ENCODE measurements at places on chromosomes 7 and 10.
A peak's percentile ranks its signal among the peaks of the same experiment; 100 is the strongest.

DNA sequence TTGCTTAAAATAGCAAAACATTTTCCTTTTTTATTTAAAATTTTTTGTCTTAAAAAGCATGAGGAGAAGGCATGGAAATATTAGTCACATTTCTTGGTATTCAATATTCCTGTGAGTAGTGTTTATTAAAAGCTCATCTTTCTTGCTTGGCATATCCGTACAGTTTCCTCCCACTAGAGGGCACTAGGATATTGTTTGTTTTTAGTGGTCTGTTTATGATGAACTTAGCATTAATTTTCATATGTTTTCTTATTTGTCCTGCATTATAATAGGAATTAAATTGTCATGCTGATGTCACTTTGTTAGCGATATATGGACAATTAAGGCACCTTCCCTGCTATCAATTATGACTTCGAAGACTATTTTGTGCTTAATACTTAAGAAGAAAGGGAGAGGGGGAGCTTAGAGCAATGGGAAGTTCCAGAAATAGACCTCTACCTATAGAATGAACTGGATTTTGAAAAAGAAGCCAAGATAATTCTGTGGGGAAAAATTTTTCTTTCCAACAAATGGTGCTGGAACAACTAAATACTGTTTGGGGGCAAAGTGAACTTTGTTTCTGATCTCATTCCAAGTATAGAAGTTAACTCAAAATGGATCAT, 91.0 kb upstream of the STRIP2 start:
- no peak for DNase-seq

DNA sequence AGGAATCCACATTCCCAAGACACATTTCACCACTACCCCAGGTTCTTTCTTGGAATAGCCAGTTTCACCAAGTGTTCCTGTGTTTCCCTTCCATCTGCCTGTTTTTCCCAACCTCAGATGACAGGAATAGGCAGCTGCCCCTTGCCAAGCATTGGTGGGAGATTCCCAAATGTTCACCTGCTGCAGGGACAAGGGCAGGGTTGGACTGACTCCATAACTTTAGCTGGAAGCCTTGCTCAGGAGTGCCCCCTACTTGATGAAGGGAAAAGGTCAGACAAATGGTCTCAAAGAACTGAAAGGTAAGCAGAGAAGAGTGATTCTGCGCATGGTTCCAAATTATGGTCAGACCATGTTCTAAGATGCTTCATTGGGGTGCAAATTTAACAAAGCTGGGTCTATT, 45.1 kb upstream of the LYZL1 start:
- DNase-seq: no peak

GRCh38 chr7:20350518-20350951, 19.8 kb downstream of the ITGB8 start:
- DNase-seq: no peak

DNA sequence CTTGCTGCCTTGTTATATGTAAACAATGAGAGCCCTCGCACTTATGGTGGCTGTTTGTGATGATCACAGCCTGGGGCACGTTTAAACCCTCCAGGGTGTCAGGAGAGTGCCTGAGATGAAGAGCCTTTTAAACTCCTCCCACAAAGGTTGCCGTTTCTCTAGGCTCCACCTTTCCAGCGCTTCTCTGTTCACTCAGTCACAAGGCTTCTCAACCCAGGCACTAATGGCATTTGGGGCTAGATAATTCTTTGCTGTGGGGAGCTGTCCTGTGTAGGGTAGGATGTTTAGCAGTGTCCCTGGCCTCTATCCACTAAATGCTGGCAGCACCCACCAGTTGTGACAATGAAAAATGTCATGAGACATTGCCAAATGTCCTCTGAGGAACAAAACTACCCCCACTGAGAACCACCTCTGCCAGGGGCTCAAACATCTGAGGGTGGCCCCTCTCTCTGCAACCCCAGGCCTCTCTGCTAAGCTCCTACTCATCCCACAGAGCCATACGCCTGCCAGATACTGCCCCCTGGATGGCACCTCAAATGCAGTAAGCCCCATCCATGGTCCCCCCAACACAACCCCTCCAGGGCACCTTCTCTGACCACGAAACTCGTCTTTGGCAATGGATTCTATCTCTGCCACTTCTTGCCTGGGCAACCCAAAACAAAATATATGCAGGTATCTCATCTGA, 144.3 kb upstream of the ZMIZ1 start:
- peak; percentile 58 for DNase-seq

GRCh38 chr7:11478426-11478825, 353.6 kb downstream of the THSD7A start:
- DNase-seq: no peak

GRCh38 chr7:8165150-8165549, 96.8 kb downstream of the ICA1 start:
- no peak for DNase-seq

DNA sequence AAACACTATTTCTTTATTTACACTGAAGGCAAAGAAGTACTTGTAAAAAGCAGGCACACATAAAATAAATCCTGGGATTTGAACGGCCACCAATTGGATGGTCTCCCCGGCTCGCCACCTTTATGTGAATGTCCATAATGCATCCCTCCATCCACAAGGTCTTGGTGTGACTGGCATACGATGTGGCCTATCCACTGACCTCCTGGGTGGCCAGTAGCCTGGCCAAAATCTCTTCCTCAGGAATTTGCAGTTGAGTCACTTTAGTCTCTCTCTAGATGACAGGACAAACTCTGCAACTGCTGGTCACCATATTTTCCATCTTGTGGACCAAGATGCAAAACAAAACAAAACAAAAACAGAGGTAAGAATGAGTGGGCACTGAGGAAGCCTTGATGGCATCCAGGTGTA, 39.1 kb downstream of the CDK1 start:
- DNase-seq: no peak

DNA sequence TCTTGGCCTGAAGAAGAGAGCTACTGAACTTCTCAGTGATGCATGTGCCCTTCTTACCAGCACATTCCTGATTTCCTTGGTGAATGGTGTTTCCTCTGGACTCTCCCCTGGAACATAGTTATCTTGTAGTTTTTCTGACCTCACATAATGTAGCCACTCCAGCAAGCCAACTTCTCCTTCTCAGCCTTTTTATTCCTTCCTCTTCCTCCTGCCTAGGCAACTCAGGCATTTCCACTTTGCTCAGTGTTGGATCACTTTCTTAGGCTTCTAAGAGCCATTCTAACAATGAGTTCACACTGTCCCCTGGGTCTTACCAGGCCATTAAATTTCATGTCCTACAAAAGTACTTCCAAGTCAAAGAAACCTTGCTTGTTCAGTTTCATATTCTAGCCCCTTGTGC, 3.6 kb upstream of the PTTG1IP2 start:
- no peak for DNase-seq

GRCh38 chr10:108003576-108003975, 839.1 kb upstream of the SORCS1 start:
- DNase-seq: no peak

GRCh38 chr10:46327685-46328084, 40.9 kb downstream of the ANTXRL start:
- DNase-seq: no peak

Measured in NCI-H510A (cell line).